ENCODE measurements at places on chromosomes 7 and 10. TPM values are rescaled to one million over a fixed set of nuclear protein-coding genes. Genes with fewer than 3 reads are reported as not detected.

- DNase-seq = no peak
Measured at GRCh38 chr10:1654811-1655356, 82.4 kb downstream of the ADARB2 start.

DNA sequence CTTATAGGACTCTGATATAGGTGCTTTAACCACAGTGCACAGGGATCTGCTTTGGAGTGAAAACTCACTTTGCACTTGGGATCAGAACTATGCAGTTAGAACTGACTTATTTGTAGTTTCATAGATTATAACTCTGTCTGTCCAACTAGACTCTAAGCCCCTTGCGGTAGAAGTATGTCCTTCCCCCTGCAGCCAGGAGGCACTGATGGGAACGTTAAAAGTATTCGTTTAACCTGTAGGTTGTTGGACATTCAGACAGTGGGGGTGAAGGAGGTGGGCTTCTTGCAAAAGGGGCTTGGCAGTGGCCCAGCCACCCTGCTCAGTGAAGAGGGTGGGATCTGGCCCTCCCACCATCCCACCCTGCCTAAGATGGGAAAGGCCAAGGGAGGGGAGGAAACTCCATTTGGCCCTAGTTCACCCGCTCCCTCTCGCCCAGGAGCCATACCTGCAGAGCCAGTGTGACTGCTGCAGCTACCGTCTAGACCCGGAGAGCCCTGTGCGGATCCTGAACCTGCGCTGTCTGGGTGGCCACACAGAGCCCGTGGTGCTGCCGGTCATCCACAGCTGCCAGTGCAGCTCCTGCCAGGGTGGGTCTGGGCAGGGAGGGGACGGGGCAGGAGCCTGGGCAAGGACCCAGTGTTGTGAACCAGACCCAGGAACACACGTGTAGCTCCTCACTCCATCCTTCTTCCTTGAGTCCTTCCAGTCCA is 5.7 kb upstream of the ZNF862 start:
- no peak for DNase-seq

- DNase-seq = no peak
Measured at GRCh38 chr7:158256091-158256816, 331.4 kb downstream of the PTPRN2 start.

- no peak for DNase-seq
Measured at GRCh38 chr10:47095211-47095610, 184.0 kb downstream of the PTPN20 start.

DNA sequence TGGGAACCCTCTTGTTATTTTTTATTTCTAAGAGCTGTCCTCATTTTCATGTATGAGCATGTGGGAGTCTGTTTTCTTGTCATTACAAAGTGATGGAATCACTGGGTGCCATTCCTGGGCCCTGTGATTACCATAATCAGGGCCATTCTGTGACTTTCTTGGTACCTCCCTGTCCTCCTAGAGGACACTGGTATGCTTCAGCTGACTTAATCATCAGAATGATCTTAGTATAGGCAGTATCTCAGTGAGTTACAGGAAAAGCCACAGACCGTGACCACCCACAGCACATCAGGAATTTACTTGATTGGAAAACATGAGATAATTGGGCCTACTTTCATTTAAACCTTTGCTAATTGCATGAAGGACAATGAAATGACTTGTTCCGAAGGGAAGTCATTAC is 7.2 kb downstream of the NOM1 start:
- DNase-seq = no peak

DNA sequence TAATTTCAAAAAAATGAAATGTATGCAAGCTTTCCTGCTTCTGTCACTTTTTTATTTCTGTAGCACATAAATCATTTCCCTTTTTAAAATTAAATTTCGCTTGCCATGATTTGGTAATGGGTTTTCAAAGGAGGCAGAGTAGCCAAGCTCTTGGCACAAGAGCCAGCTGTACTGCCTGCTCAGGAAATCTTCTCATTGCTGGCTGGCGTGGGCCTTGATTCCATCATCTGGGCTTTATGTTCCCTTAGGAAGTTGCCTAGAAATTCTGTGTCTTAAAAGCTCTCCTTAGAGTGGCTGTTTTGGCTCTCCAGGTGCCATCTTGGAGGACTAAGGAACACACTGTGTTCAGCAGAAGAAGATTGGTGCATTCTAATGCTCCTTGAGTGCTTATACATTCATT is 107.4 kb downstream of the ARID5B start:
- DNase-seq = no peak

- DNase-seq = no peak
Measured at GRCh38 chr10:14468726-14469125, 138.0 kb upstream of the FRMD4A start.

DNA sequence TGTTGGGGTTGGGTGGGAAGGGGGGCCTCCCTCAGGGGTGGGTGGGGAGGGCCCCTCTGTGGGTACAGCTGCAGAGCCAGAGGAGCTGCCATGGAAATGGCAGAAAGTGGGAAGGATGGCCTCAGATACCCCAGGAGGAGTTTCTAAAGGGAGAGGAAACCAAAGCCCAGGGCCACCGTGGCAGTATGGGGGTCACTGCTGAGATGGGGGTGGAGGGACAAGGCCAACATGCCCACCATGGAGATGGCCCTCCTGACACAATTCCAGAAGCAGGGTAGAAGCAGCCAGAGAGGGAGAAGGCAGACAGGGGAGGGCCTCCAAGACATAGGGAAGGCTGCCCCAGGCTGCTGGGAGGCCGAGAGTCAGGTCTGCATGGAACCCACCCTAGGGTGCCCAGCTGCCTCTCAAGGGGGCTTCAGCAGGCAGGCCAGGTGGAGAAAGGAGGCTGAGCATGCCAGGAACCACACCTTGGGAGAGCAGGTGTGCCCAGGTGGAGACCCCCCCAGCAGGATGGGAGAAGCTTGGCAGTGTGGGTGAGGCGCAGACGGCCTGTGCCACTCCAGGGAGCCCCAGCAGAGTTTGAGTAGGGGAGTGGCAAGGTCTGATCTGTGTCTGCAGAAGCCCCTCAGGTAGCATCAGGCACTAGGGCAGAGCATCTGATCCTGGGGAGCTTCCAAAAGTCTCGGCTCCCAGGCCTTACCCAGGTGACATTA is 146.8 kb downstream of the ARHGAP22 start:
- DNase-seq = no peak

Gene IFIT2
- total RNA-seq = 7.3 TPM

Gene IL6
- total RNA-seq = 0.65 TPM

Gene PRKAR2B
- 1.9 TPM for total RNA-seq

Gene FOXI2
- total RNA-seq = not detected

Gene TLL2
- not detected for total RNA-seq

Gene CPA2
- not detected for total RNA-seq

Data from activated CD8-positive, alpha-beta T cell treated with anti-CD3 and anti-CD28 coated beads, Interleukin-2, amount 10 ng/mL, durations not matched to agents 7 days and 5 days (primary cell).